ENCODE measurements at places on chromosomes 1 and 21. TPM values are rescaled to one million over a fixed set of nuclear protein-coding genes. Genes with fewer than 3 reads are reported as not detected.

FMOD gene
- 11.4 TPM for total RNA-seq

FAM131C gene
- not detected for total RNA-seq

ST6GALNAC5 gene
- not detected for total RNA-seq

ALPL gene
- 0.19 TPM for total RNA-seq

MROH7 gene
- 0.17 TPM for total RNA-seq

TCEANC2 gene
- total RNA-seq = 3.8 TPM

FMO1 gene
- not detected for total RNA-seq

UTS2 gene
- not detected for total RNA-seq

HPCA gene
- not detected for total RNA-seq

DNASE2B gene
- not detected for total RNA-seq

LCE2C gene
- not detected for total RNA-seq

RNU1-1 gene
- under 0.01 TPM for total RNA-seq

VWA5B1 gene
- total RNA-seq = not detected

SLC45A1 gene
- total RNA-seq = 1.7 TPM

ZNF648 gene
- total RNA-seq = not detected

SIM2 gene
- 0.05 TPM for total RNA-seq

TTC24 gene
- total RNA-seq = not detected

PTPRC gene
- not detected for total RNA-seq

ASPM gene
- 12.3 TPM for total RNA-seq

HTR6 gene
- not detected for total RNA-seq

All from dermis blood vessel endothelial cell (primary cell).